ENCODE measurements at places on chromosomes 1 and 21.
A peak's percentile ranks its signal among the peaks of the same experiment; 100 is the strongest.

DNA sequence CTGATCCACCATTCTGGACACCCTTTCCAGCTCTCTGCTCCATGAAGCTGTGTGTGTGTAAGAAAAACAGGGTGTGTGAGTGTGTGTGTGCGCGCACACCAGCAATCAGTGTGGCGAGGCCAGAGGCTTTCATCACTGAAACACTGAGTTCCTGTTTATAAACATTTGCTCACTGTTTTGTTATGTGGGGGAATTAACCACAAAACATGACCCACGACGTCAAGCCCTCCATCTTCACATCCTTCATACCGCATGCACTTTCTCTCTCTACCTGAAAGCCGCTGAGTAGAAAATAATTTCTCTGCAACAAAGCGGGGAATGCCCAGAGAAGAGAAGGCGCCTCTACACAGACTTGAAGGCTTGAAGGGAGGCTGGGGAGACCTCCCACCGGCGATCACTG, 148.9 kb upstream of the IRF2BP2 start:
- no peak for DNase-seq

GRCh38 chr1:204567071-204567470, 50.9 kb downstream of the MDM4 start:
- no peak for DNase-seq

DNA sequence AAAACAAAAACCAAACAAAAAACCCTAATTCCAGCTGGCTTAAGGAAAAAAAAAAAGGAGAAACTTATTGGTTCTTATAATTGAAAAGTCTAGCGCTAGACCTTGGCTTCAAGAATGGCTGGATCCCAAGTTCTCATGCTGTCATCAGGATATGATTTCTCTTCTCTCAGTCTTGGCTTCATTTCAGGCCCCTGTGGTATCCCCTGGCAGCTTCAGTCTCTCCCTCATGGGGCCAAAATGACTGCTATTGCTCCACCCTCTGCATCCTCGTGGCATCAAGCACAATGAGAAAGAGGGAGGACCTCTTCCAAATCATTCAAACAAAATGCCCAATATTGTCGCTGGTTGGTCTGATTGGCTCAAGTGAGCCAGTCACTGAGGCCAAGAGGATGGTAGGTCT, 80.7 kb downstream of the GIPC2 start:
- no peak for DNase-seq

- peak; percentile 63 for DNase-seq
Observed at GRCh38 chr1:153945131-153945794, 1.3 kb downstream of the DENND4B start.

DNA sequence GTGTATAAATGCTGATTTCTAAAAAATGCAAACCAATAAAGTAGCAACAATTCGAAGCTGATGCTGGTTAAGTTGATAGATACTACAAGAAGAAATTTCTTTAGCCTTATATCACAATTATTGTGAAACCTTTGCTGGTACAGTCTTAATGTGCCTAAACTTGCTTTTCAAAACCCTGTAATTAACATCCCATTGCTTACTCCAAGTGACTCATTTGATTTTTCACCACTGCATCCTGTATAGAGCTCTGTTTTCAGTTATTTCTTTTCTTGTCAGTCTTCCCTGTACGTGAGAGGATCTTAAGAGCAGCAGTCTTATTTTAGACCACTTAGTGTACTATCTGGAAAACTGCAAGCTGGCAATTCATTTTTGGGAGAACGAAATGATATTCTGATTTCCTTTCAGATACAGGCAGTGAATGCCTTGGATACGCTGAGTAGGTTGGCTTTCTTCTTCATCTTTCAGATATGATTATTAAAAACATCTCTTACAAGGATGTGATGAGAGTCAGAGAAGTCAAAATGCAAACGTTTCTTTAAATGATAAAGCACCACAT, 210.3 kb downstream of the KCTD3 start:
- no peak for DNase-seq
